ENCODE measurements at places on chromosomes 5 and 9. TPM values are rescaled to one million over a fixed set of nuclear protein-coding genes. Genes with fewer than 3 reads are reported as not detected.

UCK1 gene
- 22.3 TPM for total RNA-seq

TMEM174 gene
- not detected for total RNA-seq

JADE2 gene
- 45.9 TPM for total RNA-seq

CCL27 gene
- total RNA-seq, result not detected

ZDHHC11 gene
- total RNA-seq, result 2.5 TPM

TMEM161B gene
- total RNA-seq, result 11.3 TPM

KIAA0825 gene
- 3.6 TPM for total RNA-seq

PDE4D gene
- 8.3 TPM for total RNA-seq

- peak; percentile 75 for DNase-seq
- peaks cover 11% of the 10 kb centered on the region for H3K36me3 ChIP-seq
- no peaks in the 10 kb centered on the region for H3K4me1 ChIP-seq
- H3K4me3 ChIP-seq, result no peak overlapping the region
These were observed 61.2 kb downstream of the ELL2 start for GRCh38 chr5:95900383-95900958.

DNA sequence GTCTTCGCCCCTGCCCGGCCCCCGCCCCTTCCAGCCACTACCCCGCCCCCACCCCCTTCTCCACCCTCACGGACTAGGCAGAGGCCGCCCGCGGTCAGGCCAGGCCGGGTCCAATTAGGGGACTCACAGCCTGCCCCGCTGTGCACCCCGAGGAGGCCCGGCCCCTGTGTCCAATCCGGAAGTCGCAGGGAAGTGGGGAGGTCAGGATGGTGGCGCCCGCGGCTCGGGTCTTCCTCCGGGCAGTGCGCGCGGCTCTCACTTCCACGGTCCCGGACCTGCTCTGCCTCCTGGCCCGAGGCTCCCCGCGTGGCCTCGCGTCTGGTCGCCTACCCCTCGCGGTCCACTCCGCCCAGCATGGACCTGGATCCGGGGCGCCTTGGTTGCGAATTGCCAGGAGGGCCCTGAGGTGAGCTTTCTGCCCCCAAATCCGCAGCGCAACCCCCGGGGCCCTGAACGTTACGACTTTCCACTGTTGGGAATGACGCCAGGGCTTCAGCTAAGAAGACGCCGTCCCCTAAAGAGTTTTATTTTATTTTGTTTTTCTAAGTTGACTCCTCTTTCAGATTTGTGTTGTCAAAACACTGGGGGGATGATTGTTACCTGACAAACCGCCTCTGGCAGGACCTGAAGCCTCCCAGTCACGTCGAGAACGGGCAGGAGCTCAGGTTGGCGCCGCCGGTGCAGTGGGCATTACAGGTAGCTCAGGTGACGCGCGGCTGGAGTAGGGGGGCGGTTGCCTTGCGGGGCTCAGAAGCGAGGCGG is 763 bp upstream of the IRX2 start:
- no peak overlapping the region for H3K27ac ChIP-seq
- no peak for DNase-seq
- no peaks in the 10 kb centered on the region for H3K36me3 ChIP-seq
- H3K4me1 ChIP-seq, result no peaks in the 10 kb centered on the region
- H3K27me3 ChIP-seq, result no peaks in the 10 kb centered on the region

DNA sequence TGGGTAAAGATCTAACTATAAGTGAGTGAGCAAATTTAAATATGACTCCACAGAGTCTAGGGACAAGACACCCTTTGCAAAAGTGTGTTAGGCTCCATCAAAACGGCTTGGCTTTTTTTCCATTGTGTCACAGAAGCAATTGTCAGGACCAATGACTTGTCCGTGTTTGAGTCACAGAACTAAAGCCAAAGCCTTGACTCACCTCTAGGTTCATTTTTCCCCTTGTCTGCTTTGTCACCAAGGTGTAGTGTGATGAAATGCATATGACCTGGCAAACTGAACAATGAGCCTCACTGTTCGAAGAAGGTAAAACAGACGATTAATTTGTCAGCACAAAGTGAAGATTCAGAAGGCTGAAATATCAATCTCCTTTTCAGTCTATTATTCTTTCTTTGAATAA is 331.0 kb downstream of the GLIS3 start:
- H3K4me1 ChIP-seq, result peaks cover 4% of the 10 kb centered on the region
- H3K27me3 ChIP-seq, result no peaks in the 10 kb centered on the region
- H3K4me3 ChIP-seq, result no peak overlapping the region

- H3K27ac ChIP-seq, result no peak overlapping the region
- no peak for DNase-seq
- H3K36me3 ChIP-seq, result no peaks in the 10 kb centered on the region
These were observed 40.4 kb upstream of the HSPB3 start for GRCh38 chr5:54415147-54415546.

DNA sequence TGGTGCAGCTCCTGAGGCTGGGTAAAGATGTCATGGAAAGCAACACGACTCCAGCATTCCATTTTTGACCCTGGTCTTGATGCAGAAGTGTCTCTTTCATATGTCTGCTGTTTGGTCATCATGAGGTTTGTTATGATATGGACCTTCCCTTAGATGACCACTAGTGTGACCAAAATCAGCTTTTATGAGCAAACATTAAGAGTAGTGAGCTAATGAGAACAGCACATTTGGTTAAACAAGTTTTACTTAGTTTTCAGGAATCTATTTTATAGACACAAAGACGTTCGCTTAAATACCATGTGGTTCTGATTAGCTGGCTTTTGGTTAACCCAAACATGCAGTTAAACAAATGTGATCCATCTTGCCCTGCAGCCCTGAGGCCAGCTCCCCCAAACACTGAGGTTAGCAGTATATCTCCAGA is 56.7 kb upstream of the ACTBL2 start:
- DNase-seq, result peak; percentile 21
- H3K4me3 ChIP-seq, result no peak overlapping the region
- no peaks in the 10 kb centered on the region for H3K27me3 ChIP-seq
- no peak overlapping the region for H3K27ac ChIP-seq
- H3K4me1 ChIP-seq, result no peaks in the 10 kb centered on the region
- no peaks in the 10 kb centered on the region for H3K36me3 ChIP-seq

GRCh38 chr5:125011947-125012346 is 265.5 kb upstream of the ZNF608 start:
- H3K36me3 ChIP-seq, result no peaks in the 10 kb centered on the region
- H3K4me1 ChIP-seq, result no peaks in the 10 kb centered on the region
- H3K4me3 ChIP-seq, result no peak overlapping the region
- H3K27me3 ChIP-seq, result no peaks in the 10 kb centered on the region

GRCh38 chr5:88140396-88140855 is 128.2 kb downstream of the TMEM161B start:
- H3K36me3 ChIP-seq, result no peaks in the 10 kb centered on the region
- peaks cover 4% of the 10 kb centered on the region for H3K4me1 ChIP-seq
- H3K4me3 ChIP-seq, result peak overlapping the region; percentile 63
- peaks cover 27% of the 10 kb centered on the region for H3K27me3 ChIP-seq

GRCh38 chr9:96486386-96487028 is 36.5 kb downstream of the HABP4 start:
- no peak overlapping the region for H3K4me3 ChIP-seq
- peak; percentile 75 for DNase-seq
- no peaks in the 10 kb centered on the region for H3K27me3 ChIP-seq
- peaks cover 20% of the 10 kb centered on the region for H3K4me1 ChIP-seq
- peak overlapping the region; percentile 39 for H3K27ac ChIP-seq

GRCh38 chr9:129574911-129575585 is 45.9 kb downstream of the C9orf50 start:
- H3K4me3 ChIP-seq, result no peak overlapping the region
- DNase-seq, result peak; percentile 62
- peaks cover 23% of the 10 kb centered on the region for H3K4me1 ChIP-seq

- DNase-seq, result no peak
- H3K36me3 ChIP-seq, result no peaks in the 10 kb centered on the region
- no peak overlapping the region for H3K4me3 ChIP-seq
These were observed 271.9 kb downstream of the SLIT3 start for GRCh38 chr5:169029037-169029436.

GRCh38 chr5:161966564-161966963 is 101.0 kb upstream of the GABRG2 start:
- no peak overlapping the region for H3K4me3 ChIP-seq
- H3K36me3 ChIP-seq, result no peaks in the 10 kb centered on the region
- H3K4me1 ChIP-seq, result no peaks in the 10 kb centered on the region
- H3K27me3 ChIP-seq, result no peaks in the 10 kb centered on the region
